GM23248 (cell line): ENCODE measurements at places on chromosomes 6 and 20. TPM values are rescaled to one million over a fixed set of nuclear protein-coding genes. Genes with fewer than 3 reads are reported as not detected.
A peak's percentile ranks its signal among the peaks of the same experiment; 100 is the strongest.

GRCh38 chr20:57999465-58000111 lies 228.9 kb downstream of the ANKRD60 start:
- no peak for DNase-seq

- peak; percentile 33 for DNase-seq
Measured at GRCh38 chr6:5956939-5957338, 49.8 kb downstream of the NRN1 start.

DNA sequence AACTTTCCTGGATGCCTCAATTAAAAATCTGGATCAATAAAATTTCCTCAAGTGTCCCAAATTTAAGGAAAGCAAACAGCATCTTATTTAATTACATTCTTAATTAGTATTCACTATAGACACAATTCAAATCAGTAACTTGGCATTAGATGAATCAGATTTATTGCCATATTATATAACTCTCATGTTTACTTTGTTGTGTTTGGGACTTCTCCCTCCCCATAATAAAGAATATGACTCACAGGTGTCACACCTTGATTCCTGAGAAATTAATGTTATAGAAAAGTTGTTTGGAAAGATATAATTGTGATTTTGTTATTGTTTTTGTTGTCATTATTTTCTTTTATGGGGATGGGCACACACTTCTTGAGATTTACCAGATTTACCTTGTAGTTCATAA lies 18.4 kb downstream of the EYA4 start:
- DNase-seq: no peak

- DNase-seq: peak; percentile 2
Measured at GRCh38 chr6:127483399-127484055, 24.3 kb upstream of the KIAA0408 start.

DNA sequence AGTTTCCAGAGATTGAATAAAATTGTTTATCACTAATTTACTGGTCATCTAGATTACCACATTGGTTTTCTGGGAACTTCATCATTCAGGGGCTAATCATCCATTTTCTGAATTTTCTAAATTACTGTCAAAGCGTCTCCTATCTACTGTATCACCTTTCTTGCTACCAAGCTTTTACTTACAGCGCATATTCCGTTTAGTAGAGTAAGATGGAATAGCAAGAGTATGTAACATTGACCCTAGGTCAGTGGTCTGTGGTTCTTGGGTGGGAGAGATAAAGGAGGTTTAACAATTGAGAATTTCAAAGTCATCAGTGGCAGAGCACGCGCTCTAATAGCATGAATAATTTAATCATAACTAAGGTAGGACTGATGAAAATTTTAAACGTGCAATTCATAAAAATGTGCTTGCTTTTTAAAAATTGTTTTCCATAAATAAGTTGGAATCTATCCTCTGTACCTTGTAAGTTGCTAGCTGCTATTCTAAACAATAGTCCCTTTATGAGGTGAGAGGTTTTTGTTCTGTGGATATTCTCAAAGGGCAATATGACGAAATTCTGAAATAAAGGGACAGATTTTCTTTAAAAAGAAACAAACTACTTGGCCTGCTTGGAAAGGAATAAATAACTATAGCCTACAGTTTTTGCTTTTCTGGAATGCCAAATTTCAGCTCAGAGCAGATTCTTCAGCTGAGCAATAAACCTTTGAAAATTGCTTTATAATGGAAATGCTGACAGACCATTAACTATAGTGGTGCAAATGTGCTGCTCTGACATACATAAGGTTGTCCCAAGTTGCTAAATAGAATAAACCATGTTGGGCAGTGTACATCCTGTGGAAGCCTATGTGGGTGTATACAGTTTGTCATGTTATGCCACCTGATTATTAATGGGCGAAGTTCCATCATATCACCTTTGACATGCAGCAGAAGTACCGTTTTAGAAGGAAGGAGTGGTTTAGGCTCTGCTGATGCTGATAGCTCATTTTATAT lies 84.1 kb downstream of the ZFAND3 start:
- DNase-seq: no peak

DNA sequence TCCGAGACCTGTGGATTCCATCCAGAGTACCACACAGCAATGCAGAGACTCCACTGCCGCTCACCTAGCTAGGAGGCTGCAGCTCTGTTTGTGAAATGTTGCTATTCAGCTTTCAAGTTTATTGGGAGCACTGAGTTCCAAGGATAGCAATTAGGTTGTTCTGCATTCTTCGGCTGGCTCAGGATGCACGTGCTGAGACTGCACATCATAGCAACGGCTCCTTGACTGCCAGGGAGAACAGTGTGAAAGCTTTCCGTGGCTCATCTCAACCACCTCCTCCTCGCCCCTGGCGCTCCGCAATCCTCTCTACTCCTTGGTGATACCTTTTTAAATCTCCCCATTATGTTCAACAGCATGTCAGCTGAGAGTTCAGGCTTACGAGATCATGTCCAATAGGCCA lies 116.6 kb downstream of the TSHZ2 start:
- no peak for DNase-seq

Gene SOX18
- not detected in 2 replicates for polyA plus RNA-seq

GRCh38 chr6:166343150-166343487 lies 774 bp upstream of the SFT2D1 start:
- DNase-seq: no peak

- DNase-seq: no peak
Measured at GRCh38 chr20:19745106-19745505, 13.0 kb upstream of the RIN2 start.

DNA sequence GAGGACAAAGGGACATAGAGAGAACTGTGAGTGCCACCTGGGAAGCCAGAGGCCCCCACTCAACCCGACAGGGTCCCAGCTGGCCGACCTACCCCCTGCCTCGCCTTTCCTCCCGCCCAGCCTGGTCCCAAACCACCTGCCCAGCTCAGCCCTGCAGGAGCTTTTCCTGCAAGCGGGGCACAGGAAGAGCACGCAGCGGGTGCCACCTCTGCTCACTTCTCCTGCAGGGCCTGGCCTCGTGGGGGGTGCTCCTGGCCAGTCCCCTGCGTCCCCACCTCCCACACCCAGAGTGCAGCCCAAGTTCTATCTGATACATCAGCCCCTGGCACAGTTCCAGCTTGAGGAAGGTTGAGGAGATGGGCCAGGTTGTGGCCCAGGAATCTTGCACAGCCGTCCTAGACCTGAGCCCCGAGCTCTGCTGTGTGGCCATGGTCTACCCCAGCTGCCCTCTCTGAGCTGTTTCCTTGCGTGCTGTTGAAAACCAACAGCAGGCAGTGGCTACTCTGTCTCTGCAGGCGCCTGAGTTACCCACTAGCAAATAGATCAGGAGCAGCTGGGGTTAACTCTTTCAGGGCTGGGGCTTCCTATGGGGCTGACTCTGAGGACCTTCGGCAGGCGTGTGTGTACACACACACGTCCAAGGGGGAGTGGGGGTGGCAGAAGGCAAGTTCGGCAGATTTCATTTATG lies 1.7 kb downstream of the NECAB3 start:
- DNase-seq: peak; percentile 44

DNA sequence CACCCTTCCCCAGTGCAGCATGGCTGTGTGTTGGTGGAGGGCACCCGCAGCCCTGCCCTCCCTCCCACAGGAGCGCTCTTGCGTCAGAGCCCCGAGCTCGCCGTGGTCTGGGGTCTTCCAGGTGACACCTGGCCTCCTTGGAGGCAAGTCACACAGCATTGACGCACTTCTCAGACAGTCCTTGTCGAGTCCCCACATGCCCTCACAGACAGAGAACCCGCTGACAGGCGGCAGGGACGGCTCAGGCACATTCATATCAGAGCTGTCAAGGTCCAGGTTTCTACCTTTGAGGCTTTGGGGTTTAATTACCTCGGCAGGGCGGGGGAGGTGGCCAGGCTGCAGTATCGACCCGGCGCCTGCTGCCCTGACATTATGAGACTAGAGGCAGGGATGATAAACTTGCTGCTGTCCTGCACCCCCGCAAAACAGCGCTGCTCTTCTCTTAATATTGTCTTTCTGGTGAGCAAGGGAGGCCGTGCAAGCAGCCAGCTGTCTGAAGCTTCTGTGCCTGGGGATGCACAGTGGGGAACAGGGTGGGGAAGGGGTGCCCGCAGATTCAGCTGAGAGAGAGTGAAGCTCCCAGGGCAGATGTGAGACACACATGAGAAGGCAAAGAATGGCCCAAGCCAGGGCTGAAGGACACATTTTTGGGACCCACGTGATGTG lies 4.7 kb downstream of the NPEPL1 start:
- DNase-seq: no peak

Gene SPATA2
- polyA plus RNA-seq: 4.2 and 4.6 TPM in 2 replicates
